T-helper 9 cell (primary cell): ENCODE measurements at places on chromosomes 12 and 14.

GRCh38 chr14:89178800-89179535 is 238.1 kb downstream of the FOXN3 start:
- DNase-seq, result no peak

DNA sequence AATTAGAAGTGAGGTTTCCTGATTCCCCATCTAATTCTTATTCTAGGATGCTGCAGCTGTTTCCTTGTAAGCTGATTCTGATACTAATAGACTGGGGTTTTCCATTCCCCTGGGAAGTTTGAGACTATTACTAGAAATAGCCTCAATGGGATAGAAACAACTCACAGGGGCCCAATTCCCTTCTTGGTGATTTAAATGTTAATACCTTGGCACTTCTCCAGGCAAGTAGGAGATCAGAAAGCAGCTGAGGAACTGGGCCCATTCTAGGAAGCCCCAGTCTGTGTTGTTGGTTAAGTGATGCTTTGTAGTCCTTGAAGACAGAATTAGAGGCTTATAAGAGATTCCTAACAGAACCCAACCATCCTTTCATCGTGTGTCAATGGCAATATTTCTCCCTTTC is 407.0 kb upstream of the SEL1L start:
- DNase-seq, result no peak

GRCh38 chr14:33934043-33934750 is 16.7 kb downstream of the EGLN3 start:
- no peak for DNase-seq

- no peak for DNase-seq
These were observed 7.8 kb downstream of the CDK17 start for GRCh38 chr12:96392397-96392796.

DNA sequence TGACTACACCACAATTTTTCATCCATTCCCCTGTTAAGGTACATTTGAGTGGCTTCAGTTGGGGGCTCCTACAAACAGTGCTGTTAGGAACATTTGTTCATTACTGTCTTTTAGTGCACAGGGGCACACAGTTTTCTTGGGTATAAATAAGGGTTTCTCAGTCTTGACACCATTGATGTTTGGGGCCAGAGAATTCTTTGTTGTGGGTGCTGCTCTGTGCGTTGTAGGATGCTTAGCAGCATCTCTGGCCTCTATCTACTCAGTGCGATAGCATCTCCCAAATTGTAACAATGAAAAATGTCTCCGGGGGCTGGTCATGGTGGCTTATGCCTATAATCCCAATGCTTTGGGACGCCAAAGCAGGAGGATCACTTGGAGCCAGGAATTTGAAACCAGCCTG is 153.0 kb upstream of the MYL2 start:
- DNase-seq, result no peak

- no peak for DNase-seq
These were observed 7.4 kb downstream of the ZBTB39 start for GRCh38 chr12:56998981-56999380.

- DNase-seq, result no peak
These were observed at the start of gene KIF26A for GRCh38 chr14:104138098-104138717. KIF26A (plus strand) TSS chr14:104138587; CDS start chr14:104138723, 136 bp downstream.

- no peak for DNase-seq
These were observed 37.2 kb upstream of the FBRSL1 start for GRCh38 chr12:132452596-132453350.

GRCh38 chr12:88860851-88861250 is 280.6 kb upstream of the KITLG start:
- DNase-seq, result no peak

- DNase-seq, result no peak
These were observed at the start of gene MGST1 for GRCh38 chr12:16347391-16348298. MGST1 (plus strand) TSS chr12:16347645; CDS start chr12:16354253, 6,608 bp downstream.
